ENCODE measurements at places on chromosomes 5 and 9.

- H3K27me3 ChIP-seq: no peaks in the 10 kb centered on the region
- no peak overlapping the region for H3K27ac ChIP-seq
- DNase-seq: no peak
- peaks cover 6% of the 10 kb centered on the region for H3K4me1 ChIP-seq
These were observed 194.9 kb downstream of the MAN2A1 start for GRCh38 chr5:109884676-109885075.

- no peak overlapping the region for H3K27ac ChIP-seq
- no peaks in the 10 kb centered on the region for H3K4me1 ChIP-seq
- H3K4me3 ChIP-seq: no peak overlapping the region
- no peaks in the 10 kb centered on the region for H3K36me3 ChIP-seq
- DNase-seq: no peak
- H3K27me3 ChIP-seq: peaks cover 24% of the 10 kb centered on the region
These were observed 139.3 kb downstream of the SLC24A2 start for GRCh38 chr9:19649336-19650041.

DNA sequence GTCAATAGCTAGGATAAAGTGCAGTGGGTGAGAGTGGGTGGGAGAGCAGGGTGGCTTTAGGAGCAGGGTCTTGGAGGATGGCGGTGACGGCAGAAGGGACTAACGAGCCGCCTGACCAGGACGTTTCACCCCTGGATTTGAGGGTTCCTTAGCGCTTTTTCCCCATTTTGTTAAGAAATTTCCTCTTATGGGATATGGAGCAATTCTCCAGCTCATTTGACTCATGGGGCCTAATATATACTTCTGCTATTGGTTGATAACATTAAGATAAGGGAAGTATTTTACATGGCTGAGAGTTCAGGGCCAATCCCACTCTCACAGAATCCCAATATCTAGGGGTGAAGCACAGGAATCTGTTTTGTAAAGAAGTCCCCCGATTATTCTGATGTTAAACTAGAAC lies 17.6 kb downstream of the CD180 start:
- H3K4me3 ChIP-seq: no peak overlapping the region
- peaks cover 10% of the 10 kb centered on the region for H3K4me1 ChIP-seq
- H3K27ac ChIP-seq: no peak overlapping the region
- H3K36me3 ChIP-seq: no peaks in the 10 kb centered on the region

DNA sequence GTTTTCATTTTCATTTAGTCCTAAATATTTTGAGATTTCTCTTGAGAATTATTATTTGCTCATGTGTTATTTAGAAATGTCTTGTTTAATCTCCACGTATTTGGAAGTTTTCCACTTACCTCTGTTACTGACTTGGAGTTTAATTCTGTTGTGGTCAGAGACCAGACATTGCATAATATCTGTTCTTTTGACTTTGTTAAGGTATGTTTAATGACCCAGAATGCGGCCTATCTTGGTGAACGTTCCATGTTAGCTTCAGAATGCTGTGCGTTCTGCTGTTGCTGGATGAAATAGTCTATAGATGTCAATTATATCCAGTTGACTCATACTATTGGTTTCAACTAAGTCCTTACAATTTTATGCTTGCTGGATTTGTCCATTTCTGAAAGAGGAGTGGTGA lies 325.3 kb upstream of the TARS1 start:
- DNase-seq: no peak
- H3K36me3 ChIP-seq: no peaks in the 10 kb centered on the region
- no peak overlapping the region for H3K27ac ChIP-seq
- no peaks in the 10 kb centered on the region for H3K27me3 ChIP-seq

- no peak overlapping the region for H3K27ac ChIP-seq
- no peaks in the 10 kb centered on the region for H3K4me1 ChIP-seq
- H3K36me3 ChIP-seq: no peaks in the 10 kb centered on the region
- peaks cover 17% of the 10 kb centered on the region for H3K27me3 ChIP-seq
- H3K4me3 ChIP-seq: no peak overlapping the region
These were observed 23.4 kb downstream of the PAEP start for GRCh38 chr9:135584934-135585333.

GRCh38 chr5:176440927-176441706 lies 7.1 kb upstream of the FAF2 start:
- H3K4me3 ChIP-seq: no peak overlapping the region
- no peak overlapping the region for H3K27ac ChIP-seq
- H3K36me3 ChIP-seq: no peaks in the 10 kb centered on the region
- H3K27me3 ChIP-seq: peaks cover 14% of the 10 kb centered on the region
- peaks cover 9% of the 10 kb centered on the region for H3K4me1 ChIP-seq

DNA sequence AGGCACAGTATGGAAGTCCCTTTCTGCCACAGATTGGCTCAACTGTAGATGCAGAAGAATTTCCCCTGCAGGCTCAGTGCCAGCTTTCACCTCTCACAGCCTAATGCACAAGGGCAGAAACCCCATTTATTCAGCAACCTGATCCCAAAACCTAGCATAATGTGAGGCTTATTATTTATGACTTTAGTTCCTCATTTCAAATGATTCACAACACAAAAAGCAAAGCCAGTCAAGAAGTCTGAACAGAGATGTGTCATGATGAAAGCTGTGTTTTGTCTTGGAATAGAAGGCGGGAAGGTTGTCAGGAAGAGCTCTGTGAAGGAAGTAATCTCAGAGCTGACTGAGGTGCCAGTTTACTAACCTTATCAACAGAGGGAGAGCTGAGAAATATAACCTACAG lies 369.7 kb downstream of the LRRC70 start:
- DNase-seq: no peak
- no peaks in the 10 kb centered on the region for H3K27me3 ChIP-seq
- H3K36me3 ChIP-seq: no peaks in the 10 kb centered on the region
- no peak overlapping the region for H3K4me3 ChIP-seq

GRCh38 chr5:159130871-159131270 lies 31.2 kb upstream of the EBF1 start:
- H3K36me3 ChIP-seq: no peaks in the 10 kb centered on the region
- no peaks in the 10 kb centered on the region for H3K4me1 ChIP-seq
- H3K27ac ChIP-seq: no peak overlapping the region
- no peak for DNase-seq
- H3K4me3 ChIP-seq: no peak overlapping the region

DNA sequence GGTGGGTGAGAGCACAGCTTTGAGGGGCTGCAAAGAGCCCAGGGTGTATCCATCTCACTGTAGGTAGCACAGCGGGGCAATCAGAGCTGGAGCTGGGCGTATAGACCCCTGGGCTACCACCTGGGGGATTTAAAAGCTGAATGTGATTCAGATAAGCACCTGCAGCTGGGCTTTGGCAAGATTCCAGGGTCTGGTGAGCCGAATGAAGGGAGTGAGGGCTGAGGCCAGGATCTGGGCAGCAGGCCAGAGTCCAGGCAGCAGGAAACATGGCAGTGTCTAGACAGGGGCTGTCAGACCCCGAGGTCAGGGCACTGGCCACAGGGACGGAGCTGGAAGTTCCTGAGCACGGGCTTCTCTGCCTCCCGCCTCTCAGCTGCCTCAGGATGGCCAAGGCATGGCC lies 8.7 kb downstream of the ASS1 start:
- no peaks in the 10 kb centered on the region for H3K36me3 ChIP-seq
- H3K27me3 ChIP-seq: peaks cover 27% of the 10 kb centered on the region
- no peak for DNase-seq
- H3K27ac ChIP-seq: no peak overlapping the region
- H3K4me3 ChIP-seq: no peak overlapping the region
- H3K4me1 ChIP-seq: no peaks in the 10 kb centered on the region

DNA sequence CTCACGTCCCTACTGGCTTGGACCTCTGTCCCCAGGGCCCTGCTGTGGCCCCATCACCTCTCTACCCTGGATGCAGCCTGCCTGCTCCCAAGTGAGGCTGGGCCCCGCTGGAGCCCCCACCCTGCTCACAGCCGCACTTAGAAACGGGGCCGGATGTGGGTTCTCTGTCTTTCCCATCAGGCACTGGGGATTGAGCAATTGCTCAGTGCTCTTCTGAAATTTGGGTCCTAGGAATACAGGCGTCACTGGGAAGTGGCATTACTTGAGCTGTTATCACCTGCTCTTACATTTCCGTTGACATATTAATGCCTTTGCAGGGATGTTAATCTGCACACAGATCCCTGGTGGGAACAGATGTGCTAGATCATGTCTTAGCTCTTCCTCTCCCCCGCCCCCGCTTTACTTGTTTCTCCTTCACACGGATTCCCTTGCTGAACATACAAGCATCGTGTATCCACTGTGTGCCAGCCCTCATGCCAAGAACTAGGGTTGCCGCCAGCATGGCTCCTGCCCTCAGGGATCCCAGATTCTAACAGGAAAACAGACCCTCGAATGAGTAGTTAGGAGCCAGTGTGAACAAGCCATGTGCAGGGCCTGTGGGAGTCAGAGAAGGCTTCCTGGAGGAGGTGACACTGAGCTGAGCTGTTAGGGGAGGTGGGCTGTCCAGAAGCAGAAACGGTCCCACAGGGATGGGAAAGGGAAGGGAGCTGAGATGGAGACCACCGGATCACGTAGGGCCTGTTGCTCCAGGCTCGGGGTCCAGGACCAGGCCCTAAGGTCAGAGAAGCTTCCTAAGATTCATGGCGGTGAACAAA lies 65.1 kb downstream of the NEK6 start:
- no peak for DNase-seq
- peak overlapping the region; percentile 75 for H3K27ac ChIP-seq
- no peaks in the 10 kb centered on the region for H3K27me3 ChIP-seq
- H3K4me1 ChIP-seq: peaks cover 3% of the 10 kb centered on the region
- H3K36me3 ChIP-seq: peaks cover 5% of the 10 kb centered on the region

GRCh38 chr9:93066978-93067603 lies 8.6 kb downstream of the SUSD3 start:
- no peak overlapping the region for H3K4me3 ChIP-seq
- peaks cover 25% of the 10 kb centered on the region for H3K36me3 ChIP-seq

- no peaks in the 10 kb centered on the region for H3K27me3 ChIP-seq
- no peak for DNase-seq
- peaks cover 41% of the 10 kb centered on the region for H3K36me3 ChIP-seq
- no peaks in the 10 kb centered on the region for H3K4me1 ChIP-seq
These were observed 7.1 kb upstream of the CFAP90 start for GRCh38 chr5:7857926-7858632.

DNA sequence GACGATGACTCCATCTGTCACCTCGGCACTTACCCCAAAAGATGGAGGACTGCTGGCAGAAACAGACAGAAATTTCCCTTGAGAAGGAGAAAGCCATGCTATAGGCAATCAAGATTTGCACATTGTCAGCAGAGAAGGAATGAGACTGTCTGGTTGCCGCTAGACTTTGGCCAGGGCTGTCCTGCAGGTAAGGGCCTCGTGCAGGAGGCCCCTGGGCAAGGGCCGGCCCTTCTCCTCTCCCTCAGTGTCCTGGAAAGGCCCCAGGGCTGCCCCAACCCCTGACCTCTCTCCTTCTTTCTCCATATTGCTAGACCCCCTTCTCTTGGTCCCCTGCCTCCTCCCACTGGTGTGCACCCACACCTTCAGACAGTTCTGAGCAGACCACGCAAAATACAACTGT lies 14.6 kb upstream of the KCNIP1 start:
- peaks cover 40% of the 10 kb centered on the region for H3K27me3 ChIP-seq
- H3K4me1 ChIP-seq: no peaks in the 10 kb centered on the region
- peaks cover 3% of the 10 kb centered on the region for H3K36me3 ChIP-seq
- no peak overlapping the region for H3K4me3 ChIP-seq

DNA sequence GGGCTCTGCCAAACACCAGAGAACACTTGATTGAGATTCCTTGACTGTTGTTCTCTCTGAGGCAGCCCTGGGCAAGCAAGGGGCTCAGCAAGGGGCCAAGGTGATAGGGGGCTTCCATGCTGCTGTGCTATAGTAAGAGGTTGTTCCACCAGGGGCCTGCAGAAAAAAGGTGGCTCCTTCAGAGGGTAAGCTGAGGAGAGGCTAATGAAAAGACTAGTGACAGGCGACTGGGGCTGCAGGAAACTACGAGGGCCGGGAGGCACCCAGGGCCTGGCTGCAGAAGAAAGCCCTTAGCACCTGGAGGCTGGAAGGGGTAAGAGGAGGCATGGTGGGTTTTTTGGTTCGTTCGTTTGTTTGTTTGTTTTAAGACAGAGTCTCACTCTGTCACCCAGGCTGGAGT lies 88.0 kb upstream of the CTNNA1 start:
- peaks cover 4% of the 10 kb centered on the region for H3K36me3 ChIP-seq
- no peak overlapping the region for H3K4me3 ChIP-seq
- H3K27ac ChIP-seq: no peak overlapping the region
- no peak for DNase-seq
- peaks cover 44% of the 10 kb centered on the region for H3K4me1 ChIP-seq

GRCh38 chr9:109010746-109011145 lies 2.6 kb downstream of the CTNNAL1 start:
- no peak overlapping the region for H3K27ac ChIP-seq
- DNase-seq: peak; percentile 40
- peaks cover 9% of the 10 kb centered on the region for H3K36me3 ChIP-seq
- H3K27me3 ChIP-seq: no peaks in the 10 kb centered on the region
- H3K4me3 ChIP-seq: no peak overlapping the region

DNA sequence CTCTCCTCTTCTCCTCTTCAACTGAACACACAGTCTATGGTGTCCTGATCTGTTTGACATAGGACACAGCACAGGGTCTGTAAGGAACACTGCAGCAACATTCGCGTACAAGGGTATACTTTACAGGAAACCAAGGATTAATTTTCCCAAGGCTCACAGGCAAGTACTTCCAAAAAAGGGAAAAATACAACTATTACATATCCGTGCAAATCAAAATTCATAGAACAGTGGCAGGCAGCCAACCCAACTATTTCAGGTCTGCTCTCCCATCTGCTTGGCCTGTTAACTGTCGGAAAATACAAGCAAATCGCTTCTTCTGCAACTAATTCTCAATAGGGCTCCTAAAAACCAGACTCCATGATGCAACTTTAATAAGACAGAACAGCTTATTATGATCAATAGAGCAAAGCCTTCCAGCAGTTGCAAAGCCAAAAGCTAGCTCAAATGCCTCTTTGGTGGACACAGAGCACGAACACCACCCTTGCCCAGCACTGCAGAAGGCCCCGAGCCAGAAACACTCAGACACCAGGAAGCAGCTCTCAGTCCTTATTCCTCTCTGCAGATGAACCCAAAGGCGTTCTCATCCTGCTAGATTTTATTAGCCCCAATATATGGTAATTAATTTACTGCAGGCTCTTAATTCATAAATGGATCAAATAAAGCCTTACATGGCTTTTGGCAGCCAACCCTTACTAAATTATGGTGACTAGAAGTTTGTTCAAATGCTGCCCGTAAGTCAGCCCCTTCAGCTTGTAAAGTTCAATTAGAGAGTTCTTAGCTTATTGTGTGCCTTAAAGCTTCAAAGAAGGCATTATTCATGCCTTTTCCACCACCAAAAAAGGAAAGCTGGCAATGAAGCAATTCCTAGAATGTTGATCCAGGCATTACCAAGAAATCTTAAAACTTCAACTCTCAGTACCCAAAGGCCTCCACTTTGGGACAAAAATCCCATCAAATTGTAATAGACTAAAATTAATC lies 68.8 kb downstream of the ZNF608 start:
- H3K27ac ChIP-seq: no peak overlapping the region
- no peak for DNase-seq
- no peaks in the 10 kb centered on the region for H3K36me3 ChIP-seq
- no peaks in the 10 kb centered on the region for H3K27me3 ChIP-seq
- no peak overlapping the region for H3K4me3 ChIP-seq

DNA sequence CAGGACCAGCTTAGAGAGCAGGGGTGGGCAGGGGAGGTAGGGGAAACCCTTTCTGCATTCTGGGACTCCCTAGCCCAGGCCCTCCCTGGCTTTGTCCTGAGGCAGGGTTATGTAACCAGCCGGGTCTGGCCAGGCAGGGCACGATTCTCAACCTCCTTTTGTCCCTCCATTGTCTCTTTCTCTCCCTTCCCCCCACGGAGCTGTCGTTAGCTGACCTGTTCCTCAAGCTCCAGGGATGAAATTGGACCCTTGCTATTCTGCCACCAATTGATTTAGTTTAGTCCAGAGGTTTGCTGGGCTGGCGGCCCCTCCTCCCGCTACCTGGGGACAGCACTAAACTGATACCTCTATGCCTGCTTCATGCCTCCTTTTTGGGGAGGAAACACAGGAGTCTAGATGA lies 9.4 kb upstream of the NDST1 start:
- no peak overlapping the region for H3K4me3 ChIP-seq
- H3K36me3 ChIP-seq: peaks cover 6% of the 10 kb centered on the region
- DNase-seq: no peak

Data from effector memory CD8-positive, alpha-beta T cell (primary cell).